ENCODE measurements at places on chromosomes 3 and 15.

DNA sequence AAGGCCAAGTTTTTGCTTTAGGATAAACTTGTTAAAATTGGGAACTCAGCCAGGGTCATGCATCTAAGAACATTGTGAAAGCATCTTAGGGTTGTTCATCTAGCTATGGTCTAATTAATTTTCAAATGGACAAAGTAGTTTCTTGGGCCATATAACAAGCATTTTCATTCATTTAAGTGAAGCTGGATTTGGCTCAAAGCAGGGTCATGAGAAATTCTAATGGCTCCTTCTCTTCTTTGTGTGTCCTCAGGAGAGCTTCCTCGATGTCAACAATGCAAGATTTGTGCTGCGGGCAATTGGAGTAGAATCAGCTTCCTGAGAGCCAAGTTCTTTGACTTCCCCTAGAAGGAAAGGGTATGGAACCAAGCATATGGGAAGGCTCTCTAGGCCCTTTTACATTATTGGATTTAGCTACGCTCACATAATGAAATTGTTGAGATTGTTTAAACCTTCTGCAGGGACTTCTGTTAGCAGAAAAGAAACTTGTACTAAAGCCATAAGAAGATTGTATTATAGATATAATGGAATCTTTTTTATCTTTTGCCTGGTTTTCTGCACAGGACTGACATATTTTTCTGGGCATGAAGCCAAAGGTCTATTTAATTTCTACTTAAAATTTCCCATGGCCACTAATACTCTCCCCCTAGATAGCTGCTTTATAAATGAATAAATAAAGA, 1.8 kb upstream of the SAMMSON start:
- DNase-seq = peak; percentile 7

GRCh38 chr15:66294157-66294931, 976 bp downstream of the DIS3L start:
- DNase-seq = peak; percentile 71

GRCh38 chr3:51099794-51100535, 285.1 kb upstream of the MANF start:
- peak; percentile 66 for DNase-seq

DNA sequence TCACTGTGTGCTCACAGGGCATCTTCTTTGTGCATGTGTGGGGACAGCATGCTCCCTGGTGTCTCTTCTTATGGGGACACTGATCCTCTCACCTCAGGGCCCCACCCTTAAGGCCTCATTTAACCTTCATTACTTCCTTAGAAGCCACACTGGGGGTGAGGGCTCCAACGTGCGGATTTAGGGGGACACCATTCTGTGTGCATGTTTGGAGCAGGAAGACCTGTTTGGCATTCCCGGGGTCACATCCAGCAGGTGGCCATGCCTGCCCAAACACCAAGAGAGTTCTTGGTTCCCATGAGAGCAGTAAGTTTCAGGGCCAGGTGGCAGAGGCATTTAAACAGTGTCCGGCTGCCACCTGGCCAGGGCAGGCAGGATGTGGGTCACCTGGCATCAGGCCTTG, 24.8 kb downstream of the PRR20G start:
- no peak for DNase-seq

- DNase-seq = no peak
Measured at GRCh38 chr15:31079519-31079918, 22.0 kb downstream of the TRPM1 start.

- DNase-seq = no peak
Measured at GRCh38 chr15:101204739-101205535, 46.9 kb downstream of the CHSY1 start.

DNA sequence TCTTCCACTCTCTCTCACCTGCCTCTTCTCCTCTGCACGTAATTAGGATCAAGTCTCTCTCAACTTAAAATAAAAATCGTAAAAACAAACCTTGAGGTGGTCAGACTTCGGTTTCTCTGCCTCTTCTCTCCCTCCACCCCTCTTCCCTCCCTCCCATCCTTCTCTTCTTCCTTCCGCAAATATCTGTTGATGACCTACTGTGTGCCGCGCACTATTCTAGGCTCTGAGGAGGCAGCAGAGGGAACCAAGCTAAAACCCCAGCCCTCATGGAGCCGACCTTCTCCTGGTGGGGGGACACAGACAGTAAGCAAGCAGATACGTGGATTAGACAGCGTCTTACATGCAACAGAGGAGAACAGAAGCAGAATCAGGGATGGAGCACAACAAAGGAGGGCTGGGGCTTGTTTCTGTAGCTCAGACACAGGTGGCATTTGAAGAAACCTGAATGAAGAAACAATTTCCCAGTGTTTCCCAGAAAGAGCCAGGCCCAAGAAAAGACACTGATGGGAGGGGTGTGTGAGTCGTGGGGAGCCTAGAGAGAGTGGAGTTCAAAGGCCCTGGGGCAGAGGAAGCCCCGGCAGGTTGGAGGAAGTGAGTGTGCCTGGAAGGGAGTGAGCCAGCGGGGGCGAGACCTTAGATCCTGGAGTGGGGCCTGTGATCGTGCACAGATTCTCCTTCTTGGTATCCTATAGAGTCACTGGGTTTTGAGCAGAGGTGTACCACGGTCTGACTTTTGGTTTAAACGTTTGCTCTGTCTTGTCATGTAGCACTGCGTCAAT, 80.5 kb downstream of the TOP2B start:
- DNase-seq = no peak

DNA sequence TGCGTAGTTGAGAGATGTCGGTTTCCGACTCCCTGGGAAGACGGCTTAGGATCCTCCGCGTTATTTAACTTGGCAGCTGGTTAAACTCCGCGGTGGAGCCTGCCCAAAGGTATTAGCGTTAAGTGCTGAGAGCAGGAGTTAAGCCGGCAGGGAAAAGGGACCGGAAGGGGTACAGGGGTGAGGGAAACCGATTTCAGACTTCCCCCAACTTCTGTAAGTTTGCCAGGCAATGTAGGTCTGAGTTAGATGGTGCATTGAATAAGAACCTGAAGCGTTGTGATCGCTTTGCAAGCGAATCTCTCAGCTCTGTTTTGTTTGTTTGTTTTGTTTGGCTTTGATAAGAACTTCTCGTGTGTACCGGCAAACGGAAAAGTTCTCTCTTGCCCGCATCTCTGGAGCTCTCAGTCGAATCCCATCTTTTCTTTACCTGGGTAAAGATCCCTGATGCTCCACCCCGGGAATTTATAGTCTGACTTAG, 6.0 kb upstream of the FEZF2 start:
- DNase-seq = no peak

DNA sequence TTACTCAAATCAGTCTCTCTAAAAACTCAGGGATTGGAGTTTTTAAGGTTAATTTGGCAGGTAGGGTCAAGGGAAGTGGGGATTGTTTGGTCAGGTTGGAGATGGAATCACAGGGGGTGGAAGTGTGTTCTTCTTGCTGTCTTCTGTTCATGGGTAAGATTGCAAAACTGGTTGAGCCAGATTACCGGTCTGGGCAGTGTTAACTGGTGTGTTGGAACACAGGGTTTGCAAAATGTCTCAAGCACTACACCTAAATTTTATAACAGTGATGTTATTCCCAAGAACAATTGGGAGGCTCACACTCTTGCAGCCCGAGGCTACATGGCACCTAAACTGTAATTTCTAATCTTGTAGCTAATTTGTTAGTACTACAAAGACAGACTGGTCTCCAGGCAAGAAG, 425.4 kb downstream of the PLOD2 start:
- no peak for DNase-seq

DNA sequence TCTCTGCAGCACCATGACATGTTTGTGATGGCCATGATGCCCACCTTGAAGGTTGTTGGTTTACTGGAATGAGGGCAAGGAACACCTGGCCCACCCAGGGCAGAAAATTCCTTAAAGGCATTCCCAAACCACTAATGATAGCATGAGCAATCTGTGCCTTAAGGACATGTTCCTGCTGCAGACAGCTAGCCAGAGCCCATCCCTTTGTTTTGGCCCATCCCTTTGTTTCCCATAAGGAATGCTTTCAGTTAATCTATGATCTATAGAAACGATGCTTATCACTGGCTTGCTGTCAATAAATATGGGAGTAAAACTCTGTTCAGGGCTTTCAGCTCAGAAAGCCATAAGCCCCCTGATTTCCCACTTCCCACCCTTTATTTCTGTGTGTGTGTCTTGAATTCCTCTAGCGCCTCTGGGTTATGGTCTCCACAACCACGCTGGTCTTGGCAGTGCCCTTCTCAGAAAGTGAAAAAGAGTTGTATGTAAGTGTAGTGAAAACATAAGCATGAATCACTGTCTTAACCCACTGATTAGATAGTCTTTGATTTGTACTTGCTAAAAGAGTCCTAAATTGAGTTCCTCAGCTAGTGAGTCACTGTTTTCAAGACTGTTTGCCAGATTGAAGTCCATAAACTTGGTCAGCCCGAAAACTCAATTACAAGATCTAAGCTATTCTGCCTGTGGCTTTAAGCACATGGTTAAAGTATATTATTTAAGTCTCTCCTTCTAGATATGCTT, 19.0 kb upstream of the CCR2 start:
- peak; percentile 26 for DNase-seq

GRCh38 chr3:63662500-63662899, 10.0 kb downstream of the SNTN start:
- no peak for DNase-seq

All from fibroblast of pulmonary artery (primary cell).